ENCODE measurements at places on chromosomes 4 and X. TPM values are rescaled to one million over a fixed set of nuclear protein-coding genes. Genes with fewer than 3 reads are reported as not detected.

The LRBA gene
- total RNA-seq: 61.8 TPM

GRCh38 chr4:180057299-180057721 is 2185.9 kb upstream of the TENM3 start:
- H3K36me3 ChIP-seq: no peaks in the 10 kb centered on the region
- peaks cover 45% of the 10 kb centered on the region for H3K27me3 ChIP-seq
- peak overlapping the region; percentile 78 for H3K27ac ChIP-seq
- peak overlapping the region; percentile 74 for H3K4me3 ChIP-seq
- H3K4me1 ChIP-seq: peaks cover 35% of the 10 kb centered on the region
- no peak for DNase-seq

- H3K36me3 ChIP-seq: no peaks in the 10 kb centered on the region
- H3K4me3 ChIP-seq: no peak overlapping the region
- H3K4me1 ChIP-seq: peaks cover 16% of the 10 kb centered on the region
- no peak for DNase-seq
- peak overlapping the region; percentile 13 for H3K27ac ChIP-seq
These were observed 62.7 kb downstream of the GAB1 start for GRCh38 chr4:143399113-143399949.

The RPS6KA6 gene
- 12.4 TPM for total RNA-seq

The FAM3A gene
- 39.1 TPM for total RNA-seq

- peak overlapping the region; percentile 30 for H3K27ac ChIP-seq
- DNase-seq: no peak
- H3K36me3 ChIP-seq: peaks cover 55% of the 10 kb centered on the region
- H3K27me3 ChIP-seq: no peaks in the 10 kb centered on the region
- no peak overlapping the region for H3K4me3 ChIP-seq
These were observed 99.4 kb downstream of the C4orf51 start for GRCh38 chr4:145779319-145779801.

The ARMCX6 gene
- 83.1 TPM for total RNA-seq

The IQCM gene
- 0.94 TPM for total RNA-seq

DNA sequence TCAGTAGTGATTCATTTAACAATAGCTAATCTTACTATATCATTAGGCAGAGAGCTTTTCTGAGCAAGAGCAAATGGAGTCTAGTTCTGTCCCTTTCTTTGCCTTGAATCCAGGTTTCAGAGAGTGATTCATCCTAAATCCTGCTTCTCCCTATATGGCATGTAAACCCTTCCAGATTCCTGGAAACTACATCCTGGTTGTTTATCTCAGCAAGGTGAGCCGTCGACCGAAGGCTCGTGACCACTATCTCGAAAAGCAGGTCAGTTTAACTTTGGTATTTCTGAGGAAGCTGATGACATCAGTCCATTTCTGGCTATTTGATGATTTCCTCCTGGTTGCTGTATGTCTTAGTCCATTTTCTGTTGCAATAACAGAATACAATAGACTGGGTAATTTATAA is 40.7 kb upstream of the ERVMER34-1 start:
- H3K27ac ChIP-seq: no peak overlapping the region
- peaks cover 13% of the 10 kb centered on the region for H3K4me1 ChIP-seq
- no peak overlapping the region for H3K4me3 ChIP-seq
- H3K36me3 ChIP-seq: no peaks in the 10 kb centered on the region
- DNase-seq: no peak

Measured in mesothelial cell of epicardium (in vitro differentiated cells).